ENCODE measurements at places on chromosomes 4 and X.

GRCh38 chr4:128527351-128527750, 239.7 kb upstream of the PGRMC2 start:
- DNase-seq = no peak

GRCh38 chrX:134180601-134181274, 56.2 kb upstream of the CCDC160 start:
- DNase-seq = no peak

GRCh38 chrX:45697591-45697990, 496.9 kb upstream of the DIPK2B start:
- DNase-seq = no peak

GRCh38 chr4:38664706-38665401, 855 bp downstream of the KLF3 start:
- DNase-seq = peak; percentile 74

GRCh38 chrX:46757593-46757992, 1.3 kb downstream of the SLC9A7 start:
- no peak for DNase-seq

- no peak for DNase-seq
Observed at GRCh38 chr4:4374388-4375098, 12.4 kb upstream of the NSG1 start.

GRCh38 chr4:153729895-153730294, 29.9 kb downstream of the RNF175 start:
- DNase-seq = no peak

GRCh38 chrX:152638443-152638904, 779 bp downstream of the GABRQ start:
- DNase-seq = no peak

GRCh38 chr4:144338148-144338547, 197.6 kb upstream of the GYPA start:
- no peak for DNase-seq

- DNase-seq = no peak
Observed at GRCh38 chrX:149286940-149287349, 218.2 kb downstream of the IDS start.

- no peak for DNase-seq
Observed at GRCh38 chr4:174154215-174154854, 129.1 kb downstream of the FBXO8 start.

DNA sequence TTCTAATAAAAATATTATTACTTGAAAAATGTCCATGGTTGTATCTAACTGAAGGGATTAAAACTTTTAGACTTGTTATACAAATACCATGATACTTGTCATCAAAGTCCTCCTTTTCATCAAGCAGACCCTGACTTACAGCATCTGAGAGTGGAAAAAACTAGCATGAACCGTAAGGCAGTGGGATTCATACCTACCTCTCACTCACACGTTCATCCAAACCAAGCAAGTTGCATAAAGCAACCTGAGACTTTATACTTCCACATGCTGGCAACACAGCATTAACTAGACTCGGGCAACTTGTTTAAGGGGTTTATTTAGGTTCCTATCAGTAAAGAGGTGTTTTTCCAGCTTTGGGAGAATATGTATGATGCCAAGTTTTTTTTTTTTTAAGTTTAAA, 22.6 kb upstream of the TLR7 start:
- DNase-seq = no peak

DNA sequence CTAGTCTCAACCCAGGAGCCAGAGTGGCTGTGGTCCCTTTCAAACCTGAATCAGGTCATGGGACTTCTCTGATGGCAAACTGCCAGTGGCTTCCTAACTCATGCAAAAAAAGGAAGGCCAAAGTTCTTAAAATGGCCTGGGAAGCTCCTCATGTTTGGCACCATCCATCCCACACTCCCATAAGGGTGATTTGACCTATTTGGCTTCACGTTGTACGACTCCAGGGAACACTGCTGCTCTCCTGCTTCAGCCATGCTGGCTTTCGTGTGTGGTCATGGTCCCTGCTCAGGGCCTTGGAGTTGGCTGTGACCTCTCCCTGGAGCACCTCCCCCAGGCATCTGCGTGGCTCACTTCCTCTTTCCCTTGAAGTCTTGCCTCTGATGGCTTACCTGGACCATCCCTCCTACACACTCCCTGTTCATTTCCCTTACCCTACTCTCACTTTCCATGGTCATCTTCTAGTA, 12.8 kb upstream of the TMSB4X start:
- no peak for DNase-seq

DNA sequence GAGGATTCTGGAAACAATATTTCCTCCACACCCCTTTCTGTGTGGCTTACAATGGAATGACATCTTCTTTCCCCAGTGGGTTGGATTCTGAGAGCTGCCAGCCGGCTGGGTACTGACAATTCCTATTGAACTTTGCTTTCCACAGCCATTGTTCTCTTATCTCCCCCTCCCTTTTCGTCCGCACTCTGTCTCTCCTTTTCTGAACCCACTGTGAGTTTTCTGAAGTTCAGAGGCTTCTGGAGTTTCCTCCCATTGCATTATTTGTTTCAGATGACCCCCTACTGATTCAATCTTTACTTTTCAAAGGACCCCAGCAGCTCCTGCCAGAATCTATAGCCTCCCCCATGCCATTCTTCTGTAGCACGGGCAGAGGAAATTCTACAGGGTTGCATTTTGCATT, 10.4 kb downstream of the SMPX start:
- DNase-seq = no peak

DNA sequence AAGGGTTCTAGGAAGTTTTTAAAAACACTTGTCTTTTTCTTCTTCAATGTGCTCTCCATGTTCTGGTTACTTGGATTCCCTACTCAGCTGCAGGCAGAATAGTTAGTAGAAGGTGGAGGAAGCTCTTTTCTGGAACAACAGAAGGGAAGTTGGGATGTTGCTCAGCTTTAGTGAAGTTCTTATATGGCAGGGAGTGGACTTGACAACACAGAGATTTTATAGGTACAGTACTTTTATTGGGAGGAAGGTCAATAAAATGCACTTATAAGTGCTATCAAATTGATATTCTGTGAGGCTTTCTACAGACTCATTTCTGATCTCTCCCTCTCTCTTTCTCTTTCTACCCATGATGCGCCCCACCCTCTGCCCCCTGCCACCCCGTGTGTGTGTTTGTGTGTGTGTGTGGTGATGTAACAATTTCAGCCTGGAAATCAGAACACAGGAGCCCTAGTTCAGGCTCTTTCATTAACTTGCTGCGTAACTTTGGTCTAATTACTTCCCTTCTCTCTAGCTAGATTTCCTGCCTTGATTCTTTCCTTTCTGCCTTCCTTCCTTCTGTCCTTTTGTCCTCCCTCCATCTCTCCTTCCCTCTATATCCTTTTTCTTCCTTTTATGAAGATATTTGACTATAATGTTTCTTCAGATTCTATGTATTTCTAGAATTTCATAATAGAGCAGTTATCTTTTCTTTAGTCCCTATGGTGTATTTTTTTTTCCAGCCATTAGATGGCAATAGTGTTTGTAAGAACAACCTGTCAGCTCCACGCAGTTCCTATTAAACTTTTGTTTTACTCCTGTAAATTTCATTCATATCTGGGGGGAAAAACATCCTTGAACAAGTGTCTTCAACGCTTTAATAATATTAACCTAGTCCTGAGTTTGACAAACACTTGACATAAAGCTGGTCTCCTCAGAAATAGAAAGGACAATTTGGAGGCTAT, 37.1 kb downstream of the HEPH start:
- peak; percentile 50 for DNase-seq

GRCh38 chr4:146381263-146381872, 140.4 kb downstream of the SLC10A7 start:
- DNase-seq = no peak

- no peak for DNase-seq
Observed at GRCh38 chr4:87489678-87490077, 39.5 kb downstream of the SPARCL1 start.

- DNase-seq = no peak
Observed at GRCh38 chrX:7286168-7286837, 138.3 kb upstream of the PUDP start.

GRCh38 chr4:137700751-137701150, 168.5 kb upstream of the PCDH18 start:
- no peak for DNase-seq

DNA sequence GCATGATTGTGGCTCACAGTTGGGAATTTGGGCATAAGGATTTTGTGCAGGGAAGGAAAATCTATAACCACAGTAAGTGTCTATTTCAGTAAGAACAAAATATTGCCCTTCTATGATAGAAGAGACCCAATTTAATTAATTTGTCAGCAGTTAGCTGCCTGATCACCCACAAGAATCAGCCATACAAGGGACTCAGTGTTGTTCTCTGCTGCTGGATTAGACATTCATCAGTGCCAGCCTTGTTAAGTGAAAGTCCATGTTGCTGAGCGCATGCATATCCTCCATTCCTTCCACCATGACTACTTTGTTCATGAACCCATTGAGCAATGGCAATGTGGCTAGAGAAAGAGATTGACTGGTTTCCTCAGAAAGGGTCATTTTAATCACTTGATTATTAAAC, 125.3 kb upstream of the PDHA2 start:
- DNase-seq = no peak

- no peak for DNase-seq
Observed at GRCh38 chr4:56276547-56276946, 110.7 kb downstream of the AASDH start.

DNA sequence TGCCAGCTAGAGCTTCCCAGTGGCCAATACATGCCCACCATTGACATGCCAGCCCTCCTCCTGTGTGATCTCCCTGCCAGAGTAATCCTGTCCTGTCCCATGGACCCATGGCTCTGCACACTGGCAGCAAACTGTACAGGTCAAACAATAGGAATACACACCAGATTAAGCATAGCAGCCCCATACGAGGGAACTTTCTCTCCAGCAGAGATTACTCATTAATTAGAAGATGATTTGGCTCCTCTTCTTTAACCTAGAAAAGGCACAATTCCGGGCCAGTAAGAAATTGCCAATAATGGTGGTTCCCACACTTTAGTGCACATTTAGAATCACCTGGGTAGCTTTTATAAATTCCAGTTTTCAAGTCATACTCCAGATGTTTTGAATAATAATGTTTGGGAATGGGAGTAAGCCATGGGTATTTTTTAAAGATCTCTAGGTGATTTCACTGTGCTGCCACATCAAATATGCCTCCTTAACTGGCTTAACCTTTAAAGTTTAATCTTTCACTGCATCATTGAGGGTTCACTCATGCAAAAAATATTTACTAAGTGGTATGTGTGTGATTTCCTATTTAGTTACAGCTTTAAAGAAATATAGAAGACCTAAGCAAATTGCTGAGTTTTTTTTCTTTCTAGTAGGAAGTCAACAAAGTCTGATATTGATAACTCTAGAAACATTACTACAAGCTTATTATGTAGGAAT, 277.6 kb upstream of the NWD2 start:
- no peak for DNase-seq

GRCh38 chrX:12332786-12333347, 194.6 kb downstream of the FRMPD4 start:
- no peak for DNase-seq

DNA sequence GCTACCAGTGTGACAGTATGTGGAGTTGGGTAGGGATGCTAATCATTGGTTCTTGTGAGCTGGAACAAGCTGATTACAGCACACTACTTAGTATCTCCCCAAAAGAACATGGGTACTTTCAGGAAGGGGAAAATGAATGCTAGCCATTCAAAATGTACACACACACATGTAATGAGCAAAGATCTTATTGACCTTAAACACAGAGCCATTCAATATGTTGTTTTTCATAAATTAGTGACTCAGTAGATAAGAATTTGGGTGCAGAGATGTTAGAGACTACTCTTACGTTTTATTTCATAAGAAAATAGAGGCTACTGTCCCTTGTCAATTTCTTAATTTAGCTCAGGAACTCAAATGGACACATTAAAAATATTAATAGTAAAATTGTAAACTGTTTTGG, 509.5 kb upstream of the ATOH1 start:
- DNase-seq = no peak

- DNase-seq = no peak
Observed at GRCh38 chr4:566508-567295, 9.4 kb downstream of the TMEM271 start.

- no peak for DNase-seq
Observed at GRCh38 chr4:16224264-16225166, 1.8 kb downstream of the TAPT1 start.

DNA sequence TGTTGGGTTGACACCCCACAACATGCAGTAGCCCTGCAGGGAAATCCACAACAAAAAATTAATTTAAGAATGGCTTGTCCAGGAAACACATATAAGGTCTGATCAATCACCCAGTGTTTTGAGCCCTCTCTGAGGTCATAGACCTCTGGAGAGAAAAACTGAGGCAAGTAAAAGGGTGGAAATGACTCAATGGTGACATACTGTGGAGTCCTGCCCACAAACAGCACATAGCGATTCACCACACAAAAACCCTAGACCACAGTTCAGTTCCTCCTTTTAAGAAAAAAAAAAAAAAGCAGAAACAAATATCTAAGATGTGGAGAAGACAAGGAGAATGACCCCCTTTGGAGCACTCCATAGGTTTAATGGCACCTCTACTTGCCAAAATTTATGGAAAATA, 2691.0 kb downstream of the PCDH7 start:
- no peak for DNase-seq

GRCh38 chrX:21798677-21799219, 40.7 kb upstream of the MBTPS2 start:
- DNase-seq = no peak

DNA sequence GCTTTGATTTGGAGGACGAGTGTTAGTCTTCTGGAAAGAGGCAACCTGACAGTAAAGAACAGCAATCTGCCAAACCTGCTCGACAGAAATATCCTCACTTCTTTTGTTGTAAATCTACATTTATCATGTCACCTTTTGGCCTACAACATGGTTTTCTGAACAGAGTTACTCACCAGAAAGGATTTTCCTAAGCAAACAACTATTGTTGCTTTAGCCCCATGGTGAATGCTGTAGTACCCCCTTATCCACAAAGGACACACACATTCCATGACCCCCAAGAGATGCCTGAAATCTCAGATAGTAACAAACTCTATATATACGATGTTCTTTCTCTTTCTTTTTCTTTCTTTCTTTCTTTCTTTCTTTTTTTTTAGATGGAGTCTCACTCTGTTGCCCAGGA, 42.7 kb downstream of the TMEM150C start:
- DNase-seq = no peak

DNA sequence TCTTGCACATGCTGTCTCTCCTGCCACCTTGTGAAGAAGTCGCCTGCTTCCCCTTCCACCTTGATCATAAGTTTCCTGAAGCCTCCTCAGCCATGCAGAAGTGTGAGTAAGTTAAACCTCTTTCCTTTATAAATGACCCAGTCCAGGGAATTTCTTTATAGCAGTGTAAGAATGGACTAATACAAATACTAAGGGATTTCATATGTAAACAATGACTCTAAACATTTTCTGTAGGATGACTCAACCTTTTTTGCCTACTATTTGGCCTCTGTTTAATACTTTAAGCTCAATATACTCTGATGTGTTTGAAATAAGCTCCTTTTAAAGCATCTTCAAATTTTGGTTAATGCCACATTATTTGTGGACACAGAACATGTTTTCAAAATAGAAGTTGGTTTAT, 813.5 kb upstream of the SLIT2 start:
- DNase-seq = no peak

DNA sequence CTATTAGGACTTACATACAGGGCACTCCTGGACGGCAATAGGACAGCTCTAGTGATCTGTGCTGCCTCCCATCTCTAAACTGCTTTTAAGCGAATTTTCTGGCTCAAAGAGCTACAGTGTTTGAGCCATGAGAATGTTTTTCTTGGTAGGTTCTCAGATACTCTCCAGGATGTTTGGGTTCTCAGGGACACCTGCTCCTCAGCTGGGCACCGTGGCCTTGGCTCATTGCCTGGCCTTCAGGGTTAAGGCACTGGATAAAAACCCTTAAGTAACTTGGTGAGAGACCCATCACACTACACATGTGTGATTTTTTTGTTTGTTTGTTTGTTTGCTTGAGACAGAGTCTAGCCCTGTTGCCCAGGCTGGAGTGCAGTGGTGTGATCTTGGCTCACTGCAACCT, 38.5 kb upstream of the HERC5 start:
- no peak for DNase-seq

Data from left colon (tissue), 2 donors.